ENCODE measurements at places on chromosomes 11 and 22. TPM values are rescaled to one million over a fixed set of nuclear protein-coding genes. Genes with fewer than 3 reads are reported as not detected.

GRCh38 chr11:111329306-111330204, 31.2 kb downstream of the POU2AF3 start:
- no peaks in the 10 kb centered on the region for H3K27me3 ChIP-seq
- no peak overlapping the region for H3K4me3 ChIP-seq
- no peaks in the 10 kb centered on the region for H3K36me3 ChIP-seq
- no peak overlapping the region for H3K27ac ChIP-seq
- DNase-seq, result no peak

- no peaks in the 10 kb centered on the region for H3K36me3 ChIP-seq
- H3K27me3 ChIP-seq, result no peaks in the 10 kb centered on the region
- no peak overlapping the region for H3K27ac ChIP-seq
- peaks cover 13% of the 10 kb centered on the region for H3K4me1 ChIP-seq
- DNase-seq, result no peak
- no peak overlapping the region for H3K4me3 ChIP-seq
Measured at GRCh38 chr11:104120493-104121137, 43.3 kb downstream of the PDGFD start.

DNA sequence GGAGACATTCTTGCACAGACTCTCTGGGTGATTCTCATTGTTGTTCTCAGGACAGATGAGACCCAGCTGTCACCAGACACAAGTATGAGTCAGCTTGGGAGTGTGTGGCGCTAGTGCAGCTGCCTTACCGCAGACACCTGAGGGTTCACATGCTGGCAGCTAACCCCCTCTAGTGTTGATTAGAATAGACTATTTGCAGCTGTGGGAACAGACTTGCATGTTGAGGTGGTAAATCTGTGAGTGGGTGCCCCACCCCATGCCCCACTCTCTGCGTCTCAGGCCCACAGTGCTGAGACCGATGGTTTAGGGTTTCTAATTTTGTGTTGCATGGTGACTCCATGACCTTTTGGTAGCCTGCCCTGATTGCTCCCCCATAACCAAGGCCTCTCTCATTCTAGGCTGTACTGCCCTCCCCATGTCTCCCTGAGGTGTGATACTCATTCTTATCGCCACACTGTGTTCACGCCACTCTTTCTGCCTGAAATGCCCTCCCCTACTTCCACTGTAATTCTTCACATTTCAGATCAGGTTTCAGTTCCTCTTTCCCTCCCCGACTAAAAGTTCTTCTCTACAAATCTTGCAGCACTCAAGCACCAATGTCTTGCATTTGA, 73.7 kb upstream of the KIRREL3 start:
- no peaks in the 10 kb centered on the region for H3K36me3 ChIP-seq
- peak; percentile 51 for DNase-seq
- H3K4me1 ChIP-seq, result no peaks in the 10 kb centered on the region
- H3K27me3 ChIP-seq, result no peaks in the 10 kb centered on the region
- no peak overlapping the region for H3K4me3 ChIP-seq
- no peak overlapping the region for H3K27ac ChIP-seq

GRCh38 chr22:35310556-35311550, 11.2 kb downstream of the TOM1 start:
- H3K4me3 ChIP-seq, result no peak overlapping the region
- no peaks in the 10 kb centered on the region for H3K36me3 ChIP-seq
- peaks cover 7% of the 10 kb centered on the region for H3K4me1 ChIP-seq
- DNase-seq, result peak; percentile 48

DNA sequence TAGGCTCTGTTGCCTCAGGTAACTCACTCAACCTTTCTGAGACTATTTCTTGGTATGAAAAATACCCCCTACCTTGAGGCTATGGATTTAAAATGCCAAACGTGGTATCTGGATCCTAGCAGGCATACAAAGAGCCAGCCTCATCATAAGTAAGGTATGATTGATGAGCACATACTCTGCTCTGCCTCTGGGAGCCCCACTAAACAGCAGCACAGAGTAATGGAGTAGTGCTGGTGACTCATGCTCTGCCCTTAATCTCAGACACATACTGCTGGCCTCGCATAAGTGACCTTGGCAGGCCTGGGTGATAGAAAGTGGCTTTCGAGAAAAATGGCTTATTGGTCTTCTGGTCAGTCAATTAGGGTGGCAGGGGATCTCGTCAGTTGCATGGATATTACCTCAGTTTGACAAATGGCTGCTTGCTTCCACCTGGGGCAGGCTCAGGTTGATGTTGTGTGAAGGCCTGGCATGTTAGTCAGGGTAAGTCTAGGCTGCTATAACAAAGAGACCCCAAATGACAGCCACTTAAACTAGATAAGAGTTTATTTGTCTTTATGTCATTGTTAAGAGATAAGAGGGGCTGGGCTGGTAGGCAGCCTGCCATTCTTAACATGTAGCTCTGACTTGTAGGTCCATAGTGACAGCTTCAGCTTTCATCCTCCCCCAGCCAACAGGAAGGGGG, 15.2 kb upstream of the SLC6A5 start:
- no peaks in the 10 kb centered on the region for H3K4me1 ChIP-seq
- no peaks in the 10 kb centered on the region for H3K27me3 ChIP-seq

DNA sequence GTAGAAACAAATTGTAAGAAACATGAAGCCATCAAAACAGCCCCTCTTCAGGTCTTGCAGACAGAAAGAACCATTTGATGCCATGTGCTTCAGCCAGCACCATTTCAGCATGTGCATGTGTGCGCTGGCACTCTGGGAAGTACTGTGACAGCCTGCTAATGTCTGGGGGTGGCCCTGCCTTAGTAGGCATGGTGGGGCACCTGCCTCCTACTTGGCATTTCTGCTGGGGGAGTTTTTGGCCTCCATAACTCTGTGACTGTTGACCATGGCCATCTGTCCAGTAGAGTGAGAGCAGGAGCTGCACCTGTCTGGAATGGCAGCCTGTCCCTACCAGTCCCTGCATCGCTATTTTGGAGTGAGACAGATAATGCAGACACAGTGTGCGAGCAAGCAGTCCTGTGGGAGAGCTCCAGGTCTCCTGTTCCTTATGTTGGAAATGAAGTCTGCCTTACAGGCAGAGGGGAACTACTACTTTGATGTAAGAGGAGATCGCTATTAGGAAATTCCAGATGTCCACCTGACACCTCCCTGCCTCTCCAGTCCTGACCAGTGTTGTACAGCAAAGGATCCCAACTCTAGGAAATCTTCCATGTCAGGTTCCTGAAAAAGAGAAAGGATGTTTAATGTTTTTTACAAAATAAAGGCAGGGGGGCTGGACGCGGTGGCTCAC, 102.5 kb downstream of the ATXN10 start:
- no peaks in the 10 kb centered on the region for H3K36me3 ChIP-seq
- H3K4me3 ChIP-seq, result no peak overlapping the region
- no peaks in the 10 kb centered on the region for H3K27me3 ChIP-seq
- no peaks in the 10 kb centered on the region for H3K4me1 ChIP-seq
- DNase-seq, result no peak
- H3K27ac ChIP-seq, result no peak overlapping the region

DNA sequence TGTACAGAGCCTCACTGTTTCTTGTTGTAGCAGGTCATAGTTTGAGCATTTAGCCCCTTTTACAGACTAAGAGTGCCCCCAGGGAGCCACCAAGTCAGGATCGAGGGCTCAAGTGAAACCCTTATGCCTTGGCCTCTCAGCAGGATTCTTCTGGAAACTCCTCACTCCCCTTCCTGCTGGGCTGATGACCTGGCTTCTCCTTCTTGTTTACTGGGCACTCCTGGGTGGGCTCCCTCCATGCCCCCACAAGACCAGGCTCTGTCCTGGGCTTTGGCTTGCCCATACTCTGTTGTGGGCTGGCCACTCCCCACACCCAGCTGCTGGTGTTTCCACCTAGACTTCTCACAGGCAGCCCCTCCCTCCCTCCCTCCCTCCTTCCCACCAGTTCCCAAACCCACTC, 69.6 kb downstream of the MED15 start:
- no peak for DNase-seq
- H3K27ac ChIP-seq, result no peak overlapping the region
- H3K4me1 ChIP-seq, result no peaks in the 10 kb centered on the region
- peaks cover 36% of the 10 kb centered on the region for H3K36me3 ChIP-seq

GRCh38 chr11:40921246-40921645, 538.2 kb downstream of the LRRC4C start:
- H3K4me1 ChIP-seq, result no peaks in the 10 kb centered on the region
- DNase-seq, result no peak
- H3K27ac ChIP-seq, result no peak overlapping the region
- no peak overlapping the region for H3K4me3 ChIP-seq

DNA sequence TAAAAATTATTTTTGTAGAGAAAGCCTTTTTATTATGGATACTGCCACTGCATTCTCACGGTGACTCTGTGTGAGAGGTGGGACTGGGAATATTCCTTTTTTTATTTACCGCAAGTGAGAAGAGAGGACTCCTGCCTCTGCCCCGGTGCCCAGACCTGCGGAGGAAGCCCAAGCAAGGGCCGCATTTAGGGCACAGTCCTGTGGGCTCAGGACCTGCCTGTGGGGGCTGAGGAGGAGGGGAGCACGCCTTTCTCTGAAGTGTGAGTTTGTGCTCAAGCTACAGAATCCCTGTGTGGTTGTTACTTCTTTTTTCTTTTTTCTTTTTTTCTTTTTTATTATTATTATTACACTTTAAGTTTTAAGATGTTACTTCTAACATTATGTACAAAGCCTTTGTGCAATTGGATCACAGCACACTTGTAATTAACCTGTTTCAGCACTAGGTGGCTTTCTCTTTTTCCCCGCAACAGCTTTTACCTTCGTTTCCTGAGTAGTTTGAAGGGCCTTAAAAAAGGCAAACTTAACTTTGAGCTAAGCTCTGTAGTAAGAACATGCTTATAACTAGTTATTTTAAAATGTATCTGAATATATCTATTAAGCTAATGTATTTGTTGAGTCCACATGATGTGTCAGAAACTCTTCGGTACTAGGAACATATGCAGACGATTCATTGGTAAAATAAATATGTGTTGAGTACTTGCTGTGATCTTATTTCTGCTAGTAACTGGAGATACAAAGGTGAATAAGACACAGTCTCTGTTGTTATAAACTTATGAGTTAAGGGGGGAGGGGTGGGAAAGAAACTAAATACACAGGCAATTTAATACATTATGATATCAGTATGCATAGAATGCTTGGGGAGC, 18.3 kb downstream of the AMOTL1 start:
- H3K4me3 ChIP-seq, result no peak overlapping the region
- no peaks in the 10 kb centered on the region for H3K27me3 ChIP-seq
- no peaks in the 10 kb centered on the region for H3K36me3 ChIP-seq
- H3K4me1 ChIP-seq, result peaks cover 28% of the 10 kb centered on the region
- DNase-seq, result no peak

- no peaks in the 10 kb centered on the region for H3K36me3 ChIP-seq
- H3K4me3 ChIP-seq, result no peak within 1 kb of the TSS
- H3K27me3 ChIP-seq, result peaks cover 38% of the 10 kb centered on the region
Measured at GRCh38 chr11:122981388-122982264, at the start of gene BSX. Gene BSX (minus strand): TSS chr11:122981834. CDS start chr11:122981671, 163 bp downstream.

DNA sequence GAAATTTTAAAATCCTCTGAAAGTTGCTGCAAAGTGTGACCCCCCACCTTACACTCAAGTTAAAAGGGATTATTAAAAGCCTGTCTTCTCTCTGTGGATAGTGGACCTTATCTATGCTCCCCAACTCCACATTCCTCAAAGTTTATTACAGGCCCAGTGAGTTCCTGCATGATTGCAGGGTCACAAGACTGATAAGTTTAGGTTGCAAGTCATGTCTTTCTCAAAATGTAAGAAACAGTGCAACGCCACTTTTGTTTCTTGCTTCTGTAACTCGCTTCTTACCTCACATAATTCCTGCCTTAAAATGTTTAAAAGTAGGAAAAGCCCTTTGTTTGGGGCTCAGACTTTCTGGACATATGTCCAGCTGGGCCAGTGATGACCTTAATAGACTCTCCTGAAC, 38.4 kb upstream of the GLYAT start:
- H3K27me3 ChIP-seq, result no peaks in the 10 kb centered on the region
- H3K4me1 ChIP-seq, result no peaks in the 10 kb centered on the region
- no peaks in the 10 kb centered on the region for H3K36me3 ChIP-seq
- DNase-seq, result no peak
- H3K4me3 ChIP-seq, result no peak overlapping the region

DNA sequence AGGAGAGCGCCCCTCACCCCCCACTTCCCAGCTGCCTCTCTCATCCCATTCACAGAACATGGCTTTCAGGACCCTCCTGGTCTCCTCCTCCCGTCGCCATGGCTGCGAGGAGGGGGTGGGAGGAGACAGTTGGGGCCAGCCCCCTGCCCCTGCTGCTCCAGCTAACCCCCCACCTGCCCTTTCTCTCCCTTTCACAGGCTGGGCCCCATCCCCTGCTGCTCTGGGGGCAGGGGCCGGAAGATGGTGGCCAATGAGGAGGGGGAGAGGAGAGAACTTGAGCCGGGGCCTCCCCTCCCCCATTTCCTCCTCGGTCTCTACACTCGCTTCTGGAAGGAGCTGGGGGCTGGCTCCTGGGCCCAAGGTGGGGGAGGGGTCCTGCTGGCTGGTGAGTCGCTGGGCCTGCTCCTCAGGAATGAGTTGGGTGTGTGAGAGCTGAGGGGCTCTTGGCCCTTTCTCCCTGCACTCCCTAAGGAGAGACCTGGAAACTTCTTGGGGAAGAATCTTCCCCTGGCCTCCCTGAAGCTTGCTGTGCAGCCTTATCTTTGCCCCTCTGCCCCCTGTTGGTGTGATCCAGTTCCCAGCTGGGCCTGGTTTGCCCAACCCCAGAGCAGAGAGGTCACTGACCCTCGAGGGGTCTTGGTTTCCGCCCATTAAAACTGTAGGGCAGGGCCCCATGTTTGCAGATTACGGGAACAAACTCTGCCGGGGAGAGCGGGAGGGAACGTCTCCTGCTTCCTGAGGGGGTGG, 10.2 kb downstream of the YPEL4 start:
- H3K36me3 ChIP-seq, result no peaks in the 10 kb centered on the region
- no peaks in the 10 kb centered on the region for H3K27me3 ChIP-seq
- H3K4me3 ChIP-seq, result no peak overlapping the region
- no peaks in the 10 kb centered on the region for H3K4me1 ChIP-seq
- no peak overlapping the region for H3K27ac ChIP-seq

DNA sequence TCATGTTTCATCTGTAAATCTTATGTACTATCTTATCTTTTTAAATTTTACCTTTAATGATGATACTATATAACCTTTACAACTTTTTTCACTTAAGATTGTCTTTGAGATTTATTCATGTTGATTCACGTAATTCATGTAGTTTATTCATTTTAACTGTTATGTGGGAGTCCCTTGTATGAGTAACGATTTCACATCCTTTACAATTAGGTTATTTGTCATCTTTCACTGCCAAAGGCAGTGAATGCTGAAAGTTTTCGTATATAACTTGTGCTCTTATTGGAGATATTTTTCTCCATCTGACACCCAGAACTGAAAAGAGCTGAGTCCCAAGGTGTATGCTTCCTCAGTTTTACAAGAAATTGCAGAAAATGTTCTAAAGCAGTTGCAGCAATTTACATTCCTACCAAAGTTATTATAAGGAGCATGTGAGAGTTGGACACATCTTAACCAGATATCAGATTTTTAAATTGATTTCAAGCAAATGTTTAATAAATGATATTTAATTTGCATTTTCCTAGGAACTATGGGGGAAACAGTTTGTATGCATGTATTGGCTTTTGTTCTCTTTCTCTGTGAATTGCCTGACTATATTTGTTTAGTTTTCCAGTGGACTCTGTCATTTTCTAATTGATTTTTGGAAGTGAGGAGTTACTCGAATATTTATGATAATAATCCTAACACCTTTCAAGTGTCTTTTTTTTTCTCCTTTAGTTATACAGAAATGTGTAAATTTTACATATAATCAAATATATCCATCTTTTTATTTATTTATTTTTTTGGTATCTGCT, 6.4 kb downstream of the ARL14EP start:
- H3K36me3 ChIP-seq, result peaks cover 6% of the 10 kb centered on the region
- no peak overlapping the region for H3K27ac ChIP-seq
- DNase-seq, result no peak
- H3K4me1 ChIP-seq, result no peaks in the 10 kb centered on the region
- H3K27me3 ChIP-seq, result no peaks in the 10 kb centered on the region

HORMAD2 gene
- polyA plus RNA-seq, result not detected

RBFOX2 gene
- 12.9 TPM for polyA plus RNA-seq

GVQW3 gene
- polyA plus RNA-seq, result 1.8 TPM

YWHAH gene
- polyA plus RNA-seq, result 41.3 TPM

A4GALT gene
- 7.1 TPM for polyA plus RNA-seq

P2RY2 gene
- 0.56 TPM for polyA plus RNA-seq
